Stimulated activated CD4-positive, alpha-beta T cell treated with anti-CD3 and anti-CD28 coated beads, Interleukin-1b, Interleukin-23, amount 100 ng/mL, for 1 hour (primary cell): ENCODE measurements at places on chromosomes 1 and 21.

DNA sequence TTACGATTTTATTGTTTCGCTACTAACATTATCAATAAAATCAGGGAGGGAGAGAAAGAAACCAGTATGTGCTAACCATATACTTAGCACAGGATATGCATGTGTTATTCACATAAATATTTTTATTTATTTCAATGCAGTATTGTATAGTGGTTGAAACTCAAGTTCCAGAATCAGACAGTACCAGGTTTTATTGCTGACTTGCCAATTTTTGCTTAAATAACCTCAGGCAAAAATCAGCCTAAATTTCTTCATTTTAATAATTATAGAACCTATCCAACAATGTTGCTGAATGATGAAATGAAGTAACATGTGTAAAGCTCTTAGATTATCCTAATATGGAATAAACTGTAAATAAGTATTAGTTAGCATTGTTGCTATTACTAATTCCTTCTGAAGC is 61.4 kb upstream of the LRRC7 start:
- DNase-seq: no peak

DNA sequence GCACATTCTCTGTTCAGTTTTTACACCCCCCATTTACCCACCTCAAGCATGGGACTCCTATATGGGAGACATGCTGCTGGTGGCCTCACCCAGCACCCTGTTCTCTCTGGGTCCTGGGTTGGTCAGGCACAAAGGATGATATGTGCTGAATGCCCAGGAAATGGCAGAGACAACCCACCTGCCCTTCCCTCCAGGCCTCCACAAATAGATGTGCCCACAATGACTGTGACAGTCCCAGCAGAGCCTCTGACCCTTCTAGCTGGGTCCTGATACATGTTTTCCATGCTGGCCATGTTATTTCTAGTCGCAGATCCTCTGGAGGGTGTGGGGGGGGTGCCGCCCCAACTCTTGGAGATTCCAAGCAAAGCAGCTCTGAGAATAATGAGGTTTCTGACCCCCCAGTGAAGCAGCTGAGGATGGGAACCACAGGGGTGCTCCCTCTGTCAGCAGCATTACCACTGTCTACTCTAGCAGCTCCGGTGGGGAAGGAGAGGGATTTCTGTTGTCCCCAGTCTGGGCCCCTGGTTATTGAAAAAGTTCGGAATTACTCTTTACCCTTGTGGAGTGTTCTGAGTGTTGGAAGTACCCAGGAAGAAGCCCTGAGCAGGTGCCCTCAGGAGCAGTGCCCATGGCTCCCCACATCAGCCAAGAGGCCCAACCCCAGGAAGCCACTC is 1.2 kb upstream of the CCDC28B start:
- DNase-seq: no peak

- DNase-seq: no peak
These were observed 147.1 kb downstream of the GLUL start for GRCh38 chr1:182244451-182244850.

- DNase-seq: no peak
These were observed 129.6 kb upstream of the COA6 start for GRCh38 chr1:234243521-234244260.

DNA sequence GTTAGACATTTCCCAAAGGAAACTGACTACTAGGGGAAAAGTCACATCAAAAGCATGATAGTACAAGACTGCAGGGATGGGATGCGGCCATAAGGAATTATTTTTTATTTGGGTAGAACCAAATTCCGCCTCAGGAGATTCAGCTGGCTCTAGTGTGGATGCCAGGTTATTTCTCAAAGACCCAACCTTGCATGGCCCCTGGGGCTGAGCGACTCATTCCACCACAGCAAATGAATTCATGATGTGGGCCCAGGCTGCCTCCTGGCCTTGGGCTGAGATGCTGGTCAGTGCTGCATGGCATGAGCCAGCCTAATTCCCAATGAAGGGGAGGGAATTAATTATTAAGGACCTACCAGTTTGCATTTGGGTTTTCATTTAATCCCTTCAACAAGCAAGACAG is 11.8 kb downstream of the TMEM35B start:
- DNase-seq: no peak

DNA sequence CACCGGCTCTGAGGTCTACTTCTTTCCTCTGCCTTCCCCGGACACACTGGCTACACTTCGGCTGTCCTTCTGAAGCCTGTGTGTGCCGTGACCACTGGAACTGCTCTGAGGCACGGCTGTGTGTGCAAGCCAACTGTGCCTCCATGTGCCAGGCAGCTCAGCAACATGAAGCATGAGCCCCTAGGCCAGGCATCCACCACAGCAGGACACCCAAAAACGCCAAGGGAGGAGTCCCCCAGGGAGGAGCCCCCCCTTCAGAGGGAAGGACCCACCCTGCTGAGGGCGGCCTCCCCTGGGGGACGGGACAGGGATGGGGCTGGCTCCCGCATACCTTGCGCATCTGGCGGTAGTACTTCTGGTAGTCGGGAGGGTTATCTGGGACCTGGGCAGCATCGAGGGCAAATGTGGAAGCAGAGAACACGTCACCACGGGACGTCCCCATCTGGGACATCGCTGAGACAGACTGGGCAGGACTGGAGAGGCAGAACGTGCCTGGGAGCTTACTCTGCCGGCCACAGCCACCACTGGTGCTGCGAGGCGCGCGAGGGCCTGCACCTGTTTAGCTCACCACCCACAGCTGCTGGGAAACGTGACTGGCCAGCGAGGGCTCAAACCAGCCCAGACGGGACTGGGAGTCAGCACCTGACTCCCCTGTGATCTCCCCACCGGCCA is 20.5 kb downstream of the LSS start:
- DNase-seq: no peak

GRCh38 chr1:179322557-179322956 is 29.0 kb downstream of the SOAT1 start:
- DNase-seq: no peak

DNA sequence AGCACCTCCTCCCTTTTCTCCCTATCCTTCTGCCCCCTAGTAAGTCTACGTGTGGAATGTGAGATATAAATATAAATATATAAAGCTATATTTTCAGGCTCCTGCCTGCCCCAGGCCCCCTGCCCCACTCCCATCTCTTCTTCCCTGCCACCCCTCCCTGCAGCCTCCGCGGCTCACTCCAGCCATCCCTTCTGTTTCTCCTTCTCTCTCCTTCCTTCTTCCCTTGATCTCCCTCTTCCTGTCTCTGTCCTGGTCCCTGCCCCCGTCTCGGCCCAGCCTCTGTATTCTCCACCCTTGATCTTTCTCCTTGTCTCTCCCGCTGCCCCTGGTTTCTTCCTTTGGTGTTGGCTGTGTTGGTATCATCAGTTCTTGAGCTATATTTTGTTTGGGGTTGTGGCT is 23.2 kb downstream of the DMBX1 start:
- DNase-seq: no peak

- no peak for DNase-seq
These were observed 12.1 kb upstream of the C8B start for GRCh38 chr1:56977910-56978309.

DNA sequence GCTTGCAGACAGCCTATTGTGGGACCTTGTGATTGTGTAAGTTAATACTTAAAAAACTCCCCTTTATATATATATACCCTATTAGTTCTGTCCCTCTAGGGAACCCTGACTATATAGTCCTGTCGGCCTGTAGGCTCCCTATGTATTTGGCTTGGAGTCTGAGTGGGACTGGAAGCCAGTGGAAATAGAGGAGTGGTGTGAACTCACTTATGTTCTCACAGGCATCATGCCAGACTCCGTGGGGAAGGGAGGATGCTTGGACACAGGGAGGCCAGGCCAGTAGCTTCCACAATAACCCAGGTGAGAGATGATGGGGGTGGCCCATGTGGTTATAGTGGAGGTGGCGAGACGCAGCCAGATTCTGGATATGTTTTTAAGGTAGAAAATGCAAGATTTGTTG is 136.7 kb upstream of the SYT6 start:
- no peak for DNase-seq

- DNase-seq: no peak
These were observed 12.4 kb downstream of the VANGL1 start for GRCh38 chr1:115654125-115654524.

DNA sequence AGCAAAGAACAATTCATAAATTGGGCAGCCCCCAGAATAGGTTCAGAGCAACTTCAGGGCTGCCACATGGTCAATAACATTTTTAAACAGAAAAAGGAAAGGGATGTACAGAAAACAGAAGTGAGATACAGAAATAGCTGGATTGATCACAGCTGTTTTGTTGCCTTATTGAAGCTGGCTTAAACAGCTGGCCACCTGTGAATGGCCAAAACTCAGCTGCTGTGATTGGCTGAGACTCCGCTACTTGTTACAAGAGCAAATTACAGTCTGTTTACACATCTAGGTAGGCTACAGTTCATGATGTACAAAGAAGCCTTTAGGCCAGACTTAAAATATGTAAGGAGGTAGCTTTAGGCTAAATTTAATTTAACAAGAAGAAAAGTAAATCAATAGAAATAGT is 11.6 kb upstream of the IFNAR1 start:
- DNase-seq: no peak

DNA sequence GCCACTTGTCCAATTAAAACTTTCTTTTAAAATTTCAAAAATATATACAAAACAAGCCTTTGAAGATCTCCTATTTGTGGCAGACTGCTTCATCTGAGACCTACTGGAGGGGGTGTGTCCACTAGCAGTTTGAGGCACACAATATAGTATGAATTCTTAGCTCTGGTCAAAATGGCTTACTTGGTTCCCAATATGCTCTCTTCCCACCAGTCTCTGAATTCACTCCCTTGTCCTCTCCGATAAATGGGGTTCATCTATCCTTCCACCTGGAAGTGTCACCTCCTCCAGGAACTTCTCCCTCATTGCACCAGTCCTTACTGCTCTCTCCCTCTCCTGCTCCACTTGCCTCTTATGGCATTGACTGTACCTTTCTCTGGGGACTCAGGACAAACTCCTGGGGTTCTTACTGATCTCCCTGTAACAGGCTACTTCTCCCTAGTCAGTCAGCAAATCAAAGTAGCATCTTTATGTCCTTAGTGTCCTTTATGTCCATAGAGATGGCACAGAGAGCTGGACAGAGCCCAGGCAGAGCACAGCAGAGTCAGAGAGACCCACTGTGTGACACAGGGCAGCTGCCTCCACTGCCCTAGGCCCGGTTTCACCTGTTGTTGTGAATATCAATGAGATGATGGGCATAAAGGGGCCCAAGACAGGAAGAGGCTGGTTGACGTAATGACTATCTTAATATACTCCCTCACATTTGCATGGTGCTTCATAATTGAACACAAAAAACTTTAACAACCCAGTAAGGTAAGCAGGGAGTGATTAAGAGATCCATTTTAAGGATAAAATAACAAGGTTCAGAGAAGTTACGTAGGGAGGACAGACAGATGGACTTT is 3.6 kb downstream of the ASAP3 start:
- no peak for DNase-seq

DNA sequence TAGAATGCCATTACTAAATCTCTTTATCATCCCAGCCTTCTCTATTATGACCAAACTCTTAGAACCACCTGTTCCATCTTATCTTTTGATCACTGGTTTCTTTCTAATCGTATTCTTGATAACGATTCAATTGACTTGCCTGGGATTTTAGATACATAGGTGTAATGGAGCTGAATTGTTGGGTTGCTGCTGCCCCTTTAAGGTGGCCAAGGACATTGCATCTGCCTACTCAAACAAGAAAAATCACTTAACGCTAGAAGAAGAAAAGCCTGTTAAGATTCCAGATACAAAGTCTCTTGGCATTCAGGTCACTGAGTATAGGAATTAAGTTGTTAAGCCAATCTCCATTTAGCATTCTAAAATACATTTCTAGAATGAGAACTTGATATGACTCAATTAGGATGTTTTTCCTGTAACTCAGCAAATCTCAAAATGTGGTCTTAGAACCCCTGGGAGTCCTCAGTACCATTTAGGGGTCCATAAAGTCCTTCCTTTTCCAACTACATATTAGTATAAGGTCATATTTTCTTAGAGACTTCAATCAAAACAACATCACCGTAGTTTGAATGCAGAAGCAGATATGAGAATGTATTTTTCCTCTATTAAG is 12.4 kb downstream of the NEXN start:
- DNase-seq: no peak

- DNase-seq: no peak
These were observed 492.0 kb upstream of the VAMP3 start for GRCh38 chr1:7278827-7279765.

DNA sequence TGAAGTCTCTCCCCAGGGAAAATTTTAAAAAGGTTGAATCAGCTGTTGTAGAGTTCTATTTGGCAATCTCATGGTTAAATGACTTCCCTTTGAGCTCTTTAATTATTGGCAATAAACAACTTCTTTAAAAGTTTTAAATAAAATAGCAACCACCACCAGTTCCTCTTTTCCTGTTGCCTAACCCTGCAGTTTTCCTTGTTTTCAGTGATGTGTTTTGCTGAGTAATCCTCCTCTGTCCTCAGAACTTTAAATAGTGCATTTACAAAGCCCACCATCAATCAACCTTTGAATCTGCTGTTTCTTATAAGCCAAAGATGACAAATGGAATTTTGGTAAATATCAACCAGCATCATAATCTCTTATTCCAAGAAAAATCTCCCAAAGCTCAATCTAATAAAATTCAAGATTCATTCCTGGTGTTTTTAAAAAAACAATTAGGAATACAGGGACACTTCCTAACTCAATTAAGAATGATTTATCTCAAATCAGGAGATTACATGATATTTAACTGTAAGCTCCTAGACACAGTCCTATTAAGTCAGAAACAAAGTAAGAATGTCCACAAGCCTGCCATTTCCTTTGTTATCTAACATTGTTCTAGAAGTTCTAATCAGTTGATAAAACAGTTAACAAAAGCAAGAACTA is 14.8 kb downstream of the AVPR1B start:
- DNase-seq: no peak

DNA sequence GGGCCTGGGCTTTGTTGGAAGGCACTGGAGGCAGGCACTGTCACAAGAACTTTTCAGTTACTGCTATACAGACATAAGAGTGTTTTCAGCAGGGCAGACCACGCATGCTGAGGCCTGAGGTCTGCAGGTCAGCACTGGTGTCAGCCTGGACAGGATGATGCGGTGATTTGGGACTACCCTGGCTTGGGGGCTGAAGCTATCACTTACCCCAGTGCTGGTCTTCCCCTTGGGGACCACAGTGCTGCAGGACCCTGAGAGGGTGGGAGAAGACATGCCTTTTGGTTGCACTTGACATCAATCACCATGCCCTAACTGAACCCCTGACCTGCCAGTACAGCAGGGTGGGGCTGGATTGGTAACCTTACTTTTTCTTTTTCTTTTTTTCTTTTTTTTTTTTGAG is 9.2 kb downstream of the DMRTB1 start:
- no peak for DNase-seq
